Neural progenitor cell (in vitro differentiated cells): ENCODE measurements at places on chromosomes 6 and 20.

- no peaks in the 10 kb centered on the region for H3K27me3 ChIP-seq
- peaks cover 20% of the 10 kb centered on the region for H3K4me1 ChIP-seq
- H3K36me3 ChIP-seq, result no peaks in the 10 kb centered on the region
- no peak for DNase-seq
Observed at GRCh38 chr20:19973961-19974629, 43.1 kb upstream of the NAA20 start.

DNA sequence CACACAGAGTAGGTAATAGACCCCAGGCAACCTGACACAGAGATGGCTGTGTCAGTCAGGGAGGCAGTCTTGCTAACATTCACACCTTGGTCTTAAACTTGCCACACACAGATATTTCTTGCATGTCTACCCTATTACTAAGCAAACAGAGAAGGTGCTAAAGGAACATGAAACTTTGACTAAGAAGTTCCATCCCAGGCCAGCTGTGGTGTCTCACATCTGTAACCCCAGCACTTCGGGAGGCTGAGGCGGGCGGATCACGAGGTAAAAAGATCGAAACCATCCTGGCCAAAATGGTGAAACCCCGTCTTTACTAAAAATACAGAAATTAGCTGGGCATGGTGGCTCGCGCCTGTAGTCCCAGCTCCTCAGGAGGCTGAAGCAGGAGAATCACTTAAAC is 222.4 kb upstream of the JARID2 start:
- H3K36me3 ChIP-seq, result no peaks in the 10 kb centered on the region
- H3K27ac ChIP-seq, result no peak overlapping the region
- no peak overlapping the region for H3K4me3 ChIP-seq

DNA sequence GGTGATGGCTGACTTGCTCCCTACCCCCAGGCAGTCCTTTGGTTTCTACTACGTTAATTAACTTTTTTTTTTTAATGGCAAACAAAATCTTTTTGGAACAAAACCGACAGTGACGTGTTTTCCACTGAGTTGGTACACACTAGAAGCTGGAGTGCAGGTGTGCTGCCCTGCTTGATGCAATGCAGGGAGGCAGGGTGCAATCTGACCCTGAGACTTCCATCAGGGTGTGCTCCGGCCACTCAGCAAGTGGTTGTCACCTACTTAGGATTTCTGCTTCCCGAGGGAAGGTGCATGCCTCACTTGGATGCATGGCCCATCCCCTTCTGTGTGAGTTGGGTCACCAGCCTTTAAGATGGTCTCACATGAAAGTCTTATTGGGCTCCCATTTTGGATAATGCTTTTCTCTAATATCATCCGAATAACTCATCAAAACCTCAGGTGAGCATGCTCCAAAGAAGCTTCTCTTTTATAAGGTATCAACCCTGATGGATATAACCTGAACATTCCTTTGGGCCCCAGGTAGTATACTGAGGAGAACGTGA is 14.0 kb downstream of the RREB1 start:
- no peaks in the 10 kb centered on the region for H3K27me3 ChIP-seq
- H3K27ac ChIP-seq, result no peak overlapping the region
- no peak overlapping the region for H3K4me3 ChIP-seq
- DNase-seq, result no peak
- no peaks in the 10 kb centered on the region for H3K36me3 ChIP-seq

DNA sequence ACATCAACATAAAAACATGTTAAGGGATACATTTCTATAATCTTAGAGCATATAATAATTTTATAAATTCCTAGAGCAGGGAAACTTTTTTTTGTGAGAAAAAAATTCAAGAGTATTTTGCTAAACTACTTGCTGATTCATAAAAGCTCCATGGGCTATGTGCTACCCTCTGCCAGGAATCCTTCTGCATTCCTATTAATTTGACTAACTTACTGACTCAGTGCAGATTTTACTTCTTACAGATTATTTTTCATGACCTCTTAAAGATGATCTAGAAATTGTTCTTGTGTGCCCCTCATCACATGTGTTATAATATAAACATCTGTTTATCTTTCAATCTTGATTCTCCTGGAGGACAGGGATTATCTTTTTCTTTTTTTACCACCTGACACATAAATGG is 5.7 kb downstream of the VTA1 start:
- no peaks in the 10 kb centered on the region for H3K36me3 ChIP-seq
- peaks cover 14% of the 10 kb centered on the region for H3K4me1 ChIP-seq
- no peak overlapping the region for H3K4me3 ChIP-seq

- H3K4me1 ChIP-seq, result no peaks in the 10 kb centered on the region
- no peaks in the 10 kb centered on the region for H3K27me3 ChIP-seq
- H3K27ac ChIP-seq, result no peak overlapping the region
- no peak for DNase-seq
- no peak overlapping the region for H3K4me3 ChIP-seq
Observed at GRCh38 chr6:49025273-49026240, 437.5 kb downstream of the MMUT start.

GRCh38 chr6:95143408-95144180 is 433.7 kb upstream of the MANEA start:
- H3K36me3 ChIP-seq, result no peaks in the 10 kb centered on the region
- no peak for DNase-seq
- no peak overlapping the region for H3K27ac ChIP-seq
- no peaks in the 10 kb centered on the region for H3K4me1 ChIP-seq
- H3K4me3 ChIP-seq, result no peak overlapping the region
- H3K27me3 ChIP-seq, result no peaks in the 10 kb centered on the region

GRCh38 chr6:33424855-33425667 is 5.2 kb downstream of the SYNGAP1 start:
- H3K27me3 ChIP-seq, result no peaks in the 10 kb centered on the region
- no peaks in the 10 kb centered on the region for H3K36me3 ChIP-seq
- H3K4me1 ChIP-seq, result peaks cover 40% of the 10 kb centered on the region

DNA sequence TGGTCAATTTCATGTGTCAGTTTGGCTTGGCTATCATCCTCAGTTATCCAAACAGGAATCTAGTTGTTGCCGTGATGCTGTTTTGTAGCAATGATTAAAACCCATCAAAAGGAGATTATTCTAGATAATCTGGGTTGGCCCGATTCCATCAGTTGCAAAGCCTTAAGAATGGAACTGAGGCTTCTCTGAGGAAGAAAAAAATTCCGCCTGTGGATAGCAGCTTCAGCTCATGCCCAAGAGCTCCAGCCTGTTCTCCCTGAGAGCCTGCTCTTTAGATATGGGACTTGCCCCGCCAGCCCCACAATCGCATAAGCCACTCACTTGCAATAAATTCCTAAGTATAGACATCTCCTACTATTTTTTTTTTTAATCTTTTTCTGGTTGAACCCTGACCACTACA is 61.5 kb downstream of the SEL1L2 start:
- no peaks in the 10 kb centered on the region for H3K36me3 ChIP-seq
- H3K4me3 ChIP-seq, result no peak overlapping the region
- H3K27me3 ChIP-seq, result no peaks in the 10 kb centered on the region
- no peak overlapping the region for H3K27ac ChIP-seq
- H3K4me1 ChIP-seq, result no peaks in the 10 kb centered on the region
- DNase-seq, result no peak

- H3K27me3 ChIP-seq, result peaks cover 4% of the 10 kb centered on the region
- no peak overlapping the region for H3K27ac ChIP-seq
- no peaks in the 10 kb centered on the region for H3K36me3 ChIP-seq
- H3K4me1 ChIP-seq, result no peaks in the 10 kb centered on the region
- no peak for DNase-seq
Observed at GRCh38 chr6:159389695-159390094, 220.5 kb downstream of the FNDC1 start.

- no peak overlapping the region for H3K27ac ChIP-seq
- no peak for DNase-seq
- H3K4me3 ChIP-seq, result no peak overlapping the region
- no peaks in the 10 kb centered on the region for H3K36me3 ChIP-seq
- no peaks in the 10 kb centered on the region for H3K4me1 ChIP-seq
Observed at GRCh38 chr6:95384988-95385387, 192.3 kb upstream of the MANEA start.

- H3K27ac ChIP-seq, result no peak overlapping the region
- H3K36me3 ChIP-seq, result no peaks in the 10 kb centered on the region
- peaks cover 59% of the 10 kb centered on the region for H3K27me3 ChIP-seq
- no peak overlapping the region for H3K4me3 ChIP-seq
- DNase-seq, result no peak
Observed at GRCh38 chr20:32033316-32033715, 18.7 kb upstream of the HCK start.

DNA sequence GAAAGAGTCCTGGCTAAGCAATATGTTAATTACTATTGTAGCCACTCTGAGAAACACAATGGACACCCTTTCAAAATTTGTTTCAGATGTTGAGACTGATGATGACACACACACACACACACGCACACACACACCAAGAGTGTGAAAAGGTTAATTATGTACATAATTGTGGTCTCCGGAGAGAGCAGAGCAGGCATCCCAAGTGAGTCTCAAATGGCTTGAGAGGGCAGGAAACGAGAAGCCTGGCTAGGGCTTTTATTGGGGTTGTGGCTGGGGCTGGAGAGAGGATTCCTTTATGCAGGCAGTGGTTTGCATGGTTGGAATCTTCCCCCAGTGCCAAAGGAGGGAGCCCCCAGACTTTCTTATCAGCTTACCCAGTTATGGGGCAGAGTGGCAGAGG is 38.2 kb upstream of the NKX2-4 start:
- peak; percentile 5 for DNase-seq
- no peaks in the 10 kb centered on the region for H3K27me3 ChIP-seq
- H3K27ac ChIP-seq, result no peak overlapping the region
- no peaks in the 10 kb centered on the region for H3K36me3 ChIP-seq
- H3K4me1 ChIP-seq, result no peaks in the 10 kb centered on the region

- no peaks in the 10 kb centered on the region for H3K36me3 ChIP-seq
- no peaks in the 10 kb centered on the region for H3K27me3 ChIP-seq
- DNase-seq, result no peak
- H3K4me1 ChIP-seq, result no peaks in the 10 kb centered on the region
Observed at GRCh38 chr6:87879132-87879861, 168.3 kb upstream of the SPACA1 start.

GRCh38 chr20:48158014-48158413 is 372.7 kb upstream of the SULF2 start:
- H3K27me3 ChIP-seq, result no peaks in the 10 kb centered on the region
- DNase-seq, result no peak
- no peak overlapping the region for H3K27ac ChIP-seq
- H3K4me3 ChIP-seq, result no peak overlapping the region

DNA sequence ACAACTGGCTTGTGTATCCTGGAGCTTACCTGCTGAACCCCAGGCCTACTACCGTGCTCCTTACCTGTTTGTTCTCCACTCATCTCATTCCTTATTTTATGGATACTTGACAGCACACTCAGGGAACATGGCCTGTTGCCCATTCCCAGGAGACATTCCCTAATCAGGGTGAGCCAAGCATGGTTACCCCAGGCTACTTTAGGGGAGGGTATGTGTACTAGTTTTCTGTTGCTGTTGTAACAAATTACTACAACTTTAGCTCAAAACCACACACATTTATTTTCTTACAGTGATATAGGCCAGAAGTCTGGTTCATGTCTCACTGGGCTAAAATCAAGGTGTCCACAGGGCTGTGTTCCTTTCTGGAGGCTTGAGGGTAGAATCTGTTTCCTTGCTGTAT is 15.0 kb upstream of the TRAM2 start:
- no peaks in the 10 kb centered on the region for H3K36me3 ChIP-seq
- H3K27me3 ChIP-seq, result no peaks in the 10 kb centered on the region
- H3K27ac ChIP-seq, result no peak overlapping the region
- DNase-seq, result no peak
- no peak overlapping the region for H3K4me3 ChIP-seq
- peaks cover 19% of the 10 kb centered on the region for H3K4me1 ChIP-seq

DNA sequence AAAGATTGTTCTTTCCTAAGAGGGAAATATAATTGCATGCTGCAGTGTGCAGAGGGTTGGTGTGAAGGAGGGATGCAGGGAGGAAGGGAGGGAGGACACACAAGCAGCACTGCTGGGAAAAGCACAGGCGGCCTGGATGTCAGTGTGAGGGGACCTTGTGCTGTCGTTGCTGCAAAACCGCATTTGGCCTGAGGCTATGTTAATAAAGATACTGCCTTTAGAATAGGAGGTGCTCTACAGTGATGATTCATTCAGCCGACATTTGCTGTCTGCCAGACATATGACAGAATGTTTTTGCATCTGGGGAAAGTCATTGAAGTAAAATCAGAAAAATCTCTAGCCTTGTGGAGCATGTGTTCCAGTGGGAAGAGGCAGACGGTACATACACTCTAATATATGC is 50.5 kb upstream of the TRIM26 start:
- H3K36me3 ChIP-seq, result no peaks in the 10 kb centered on the region
- no peak for DNase-seq
- H3K4me3 ChIP-seq, result no peak overlapping the region
- peaks cover 4% of the 10 kb centered on the region for H3K4me1 ChIP-seq
- peaks cover 17% of the 10 kb centered on the region for H3K27me3 ChIP-seq

- H3K27me3 ChIP-seq, result no peaks in the 10 kb centered on the region
- H3K4me3 ChIP-seq, result no peak overlapping the region
- no peaks in the 10 kb centered on the region for H3K4me1 ChIP-seq
- no peak for DNase-seq
- no peaks in the 10 kb centered on the region for H3K36me3 ChIP-seq
- H3K27ac ChIP-seq, result no peak overlapping the region
Observed at GRCh38 chr6:110946498-110946897, 12.0 kb upstream of the GTF3C6 start.

DNA sequence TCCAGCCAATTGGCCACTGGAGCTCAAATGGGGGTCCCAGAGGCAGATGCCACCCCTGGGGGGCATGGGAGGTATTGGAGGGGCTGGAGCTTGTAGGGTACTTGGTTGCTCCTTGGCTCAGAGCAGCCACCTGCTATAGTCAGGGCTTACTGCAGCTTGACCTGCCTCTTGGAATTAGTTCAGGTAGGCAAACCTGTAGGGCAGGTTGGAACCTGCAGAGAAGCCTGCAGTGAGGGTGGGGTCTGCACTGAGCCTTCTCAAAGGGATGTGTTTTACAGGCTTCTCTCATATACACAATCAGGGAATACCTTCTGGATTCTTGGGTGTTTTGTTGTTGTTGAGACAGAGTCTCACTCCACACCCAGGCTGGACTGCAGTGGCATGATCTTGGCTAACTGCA is 94.2 kb upstream of the MYL9 start:
- no peak overlapping the region for H3K4me3 ChIP-seq
- H3K27me3 ChIP-seq, result no peaks in the 10 kb centered on the region

DNA sequence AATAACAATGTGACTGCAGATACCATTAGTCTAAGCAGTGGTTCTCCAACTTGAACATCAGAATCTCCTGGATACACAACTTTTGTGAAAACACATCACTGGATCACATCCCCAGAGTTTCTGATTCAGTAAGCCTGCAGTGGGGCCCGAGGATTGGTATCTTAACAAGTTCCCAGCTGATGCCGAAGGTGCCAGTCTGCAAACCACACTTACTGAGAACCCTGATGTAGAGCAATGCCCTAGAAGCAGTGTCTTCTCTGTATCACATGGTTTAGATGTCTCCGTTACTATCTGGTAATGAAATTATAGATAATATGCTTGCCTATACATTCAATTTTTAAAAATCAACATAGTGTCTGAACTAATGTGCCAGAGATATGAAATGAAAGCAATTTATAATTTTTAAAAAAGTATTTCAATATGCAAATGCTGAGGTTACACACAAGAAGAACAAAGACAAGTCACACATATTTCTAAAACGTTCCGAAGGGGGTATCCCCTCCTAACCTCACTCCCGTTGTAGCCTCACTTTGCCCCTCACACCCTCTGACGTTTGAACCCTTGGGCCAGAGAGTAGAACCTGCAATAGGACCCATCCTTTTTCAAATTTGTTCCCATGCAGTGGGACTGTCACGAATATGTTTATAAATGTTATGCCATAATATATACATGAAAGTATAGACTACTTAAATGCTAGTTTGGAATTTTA is 115.4 kb upstream of the SAMD5 start:
- peaks cover 8% of the 10 kb centered on the region for H3K4me1 ChIP-seq
- no peak for DNase-seq
- no peak overlapping the region for H3K4me3 ChIP-seq
- H3K27me3 ChIP-seq, result no peaks in the 10 kb centered on the region
- H3K27ac ChIP-seq, result no peak overlapping the region
